ENCODE measurements at places on chromosomes 11 and 22.

DNA sequence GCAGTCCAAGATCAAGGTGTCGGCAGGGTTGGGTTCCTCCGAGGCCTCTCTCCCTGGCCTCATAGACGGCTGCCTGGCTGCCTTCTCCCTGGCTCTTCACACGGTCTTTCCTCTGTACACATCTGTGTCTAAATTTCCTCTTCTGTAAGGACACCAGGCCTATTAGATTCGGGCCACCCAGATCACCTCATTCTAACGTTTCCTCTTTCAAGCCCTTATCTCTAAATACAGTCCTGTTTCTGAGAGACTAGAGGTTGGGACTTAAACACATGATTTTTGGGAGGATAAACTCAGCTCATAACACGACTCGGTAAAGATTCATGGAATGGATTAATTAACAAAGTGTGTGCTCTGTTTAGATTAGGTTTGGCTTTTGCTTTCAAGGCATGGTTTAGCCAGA lies 136.0 kb upstream of the SORL1-AS1 start:
- DNase-seq: no peak

GRCh38 chr22:27019827-27020226 lies 362.4 kb downstream of the MIAT start:
- no peak for DNase-seq

DNA sequence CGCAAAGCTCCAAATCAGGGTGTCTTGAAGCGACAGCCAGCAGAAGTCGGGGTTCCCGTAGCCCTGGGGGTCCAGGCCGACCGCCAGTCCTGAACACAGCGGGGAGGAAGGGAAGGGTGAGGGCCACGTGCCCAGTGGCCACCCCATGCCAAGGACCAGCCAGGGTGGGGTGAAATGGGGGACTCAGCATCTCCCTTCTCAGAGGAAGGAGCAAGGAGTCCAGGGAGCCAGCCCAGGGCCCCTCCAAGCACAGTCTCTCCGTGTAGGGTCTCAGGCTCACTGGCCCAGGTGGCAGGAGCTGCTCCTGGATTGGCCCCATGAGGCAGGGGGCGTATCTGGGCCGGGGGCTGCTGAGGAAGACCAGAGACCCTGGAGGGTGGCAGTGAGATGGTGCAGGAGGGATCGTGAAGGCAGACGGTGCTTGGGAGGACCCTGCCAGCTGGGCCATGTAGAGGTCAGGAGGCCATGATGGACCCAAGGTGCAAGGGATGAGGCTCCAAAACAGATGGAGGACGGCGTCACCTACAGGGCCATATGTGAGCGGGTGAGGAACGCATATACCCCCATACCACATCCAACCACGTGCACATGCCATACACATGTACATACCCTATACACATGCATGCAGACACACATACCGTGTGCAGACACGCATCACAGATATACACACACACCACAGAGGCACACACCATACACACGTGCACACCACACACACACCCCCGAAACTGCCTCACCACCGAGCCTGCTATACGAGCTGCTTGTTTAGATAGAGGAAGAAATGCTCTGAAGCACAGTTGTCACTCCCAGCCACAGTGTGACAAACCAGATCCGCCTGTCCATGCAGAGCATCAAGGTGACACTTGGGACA lies 34.4 kb downstream of the TRMU start:
- no peak for DNase-seq

GRCh38 chr22:19582033-19582693 lies 58.0 kb upstream of the CLDN5 start:
- no peak for DNase-seq

Measured in GM20000 (cell line).